ENCODE measurements at places on chromosomes 6 and 20.

- DNase-seq, result no peak
These were observed 55.3 kb downstream of the PFDN4 start for GRCh38 chr20:54263116-54263690.

DNA sequence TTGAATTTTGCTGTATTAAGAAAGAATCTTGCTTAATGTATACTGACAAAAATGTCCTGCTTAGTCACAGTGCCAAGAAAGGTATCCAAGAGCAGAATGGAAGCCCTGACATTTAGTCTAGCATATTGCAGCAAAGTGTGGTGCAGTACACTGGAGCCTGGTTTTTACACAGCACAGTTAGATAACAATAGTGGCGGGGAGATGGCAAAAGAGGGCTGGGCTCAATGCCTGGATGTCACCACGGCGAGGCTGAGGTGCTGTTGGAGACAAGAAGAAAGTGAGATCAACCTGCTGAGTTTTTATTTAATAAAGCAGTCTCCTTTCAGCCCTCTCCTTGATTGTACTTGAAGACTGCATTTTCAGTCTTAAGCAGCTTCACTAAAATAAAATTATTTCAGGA is 426.0 kb downstream of the LMBRD1 start:
- DNase-seq, result no peak

- DNase-seq, result no peak
These were observed 11.4 kb downstream of the PKIB start for GRCh38 chr6:122621638-122622037.

GRCh38 chr20:14507711-14508110 is 170.3 kb upstream of the FLRT3 start:
- DNase-seq, result no peak

DNA sequence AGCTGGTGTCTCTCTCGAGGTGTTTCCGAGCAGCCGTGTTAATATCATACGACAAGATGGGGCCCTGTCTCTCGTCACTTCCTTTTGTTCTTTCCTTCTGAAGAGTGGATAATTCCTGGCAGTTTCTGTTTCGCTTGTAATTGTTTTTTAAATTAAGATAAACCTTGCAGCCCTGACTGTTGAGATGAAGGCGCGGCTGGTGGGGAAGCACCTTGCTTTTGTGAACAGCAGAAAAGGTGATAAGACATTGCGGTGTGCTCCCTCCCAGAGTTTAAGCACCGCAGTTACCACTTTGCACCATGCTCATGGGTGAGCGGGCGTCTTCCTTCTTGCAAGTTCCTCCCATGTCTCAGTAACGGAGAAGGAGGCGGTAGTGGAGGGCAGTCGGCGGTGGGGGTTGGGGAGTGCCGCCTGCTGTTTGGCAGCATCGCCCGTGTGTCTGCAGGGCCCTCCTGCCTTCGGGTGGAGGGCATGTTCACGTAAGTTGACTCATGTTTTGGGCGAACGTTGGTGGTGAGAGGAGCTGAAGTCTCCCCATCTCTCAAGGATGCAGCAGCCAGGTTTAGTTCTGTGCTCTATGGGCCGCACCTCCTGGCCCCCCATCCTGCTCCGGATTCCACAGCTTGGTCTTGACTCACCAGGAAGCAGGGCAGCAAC is 345.9 kb downstream of the TAF4 start:
- DNase-seq, result no peak

- DNase-seq, result peak; percentile 38
These were observed 278.6 kb upstream of the TCF21 start for GRCh38 chr6:133610227-133610840.

DNA sequence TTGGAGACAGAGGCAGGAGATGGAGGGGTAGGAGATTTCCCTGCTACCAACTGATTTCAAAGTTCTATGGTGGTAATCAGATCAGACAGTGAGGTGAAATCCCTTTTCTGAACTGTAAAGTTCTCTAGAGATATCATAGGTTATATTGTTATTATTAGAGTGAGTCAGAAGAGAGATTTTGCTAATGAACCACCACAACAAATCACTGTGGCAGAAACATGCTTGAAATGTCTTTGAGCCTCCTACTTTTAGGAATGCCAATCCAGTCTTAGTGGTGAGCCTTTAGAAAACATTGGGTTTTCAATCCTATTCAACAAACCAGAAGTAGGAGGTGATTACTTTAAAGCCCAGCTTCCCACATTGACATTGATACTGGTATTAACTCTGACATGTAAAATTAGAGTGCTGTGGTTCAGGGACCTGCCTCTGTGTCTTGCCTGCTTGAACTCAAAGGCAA is 136.7 kb upstream of the CNR1 start:
- DNase-seq, result peak; percentile 55

Data from astrocyte (in vitro differentiated cells and primary cell).